Regular cardiac myocyte (primary cell): ENCODE measurements at places on chromosomes 11 and 22. TPM values are rescaled to one million over a fixed set of nuclear protein-coding genes. Genes with fewer than 3 reads are reported as not detected.

Gene CRYBB3
- total RNA-seq, result not detected in 2 replicates

Gene KCNA4
- under 0.01 TPM in 1 of 2 replicates, not detected in the other for total RNA-seq

Gene SCGB1D1
- not detected in 2 replicates for total RNA-seq

Gene INS
- total RNA-seq, result not detected in 2 replicates

Gene MMP13
- not detected in 2 replicates for total RNA-seq

Gene FOLR2
- total RNA-seq, result not detected in 2 replicates

Gene MFRP
- total RNA-seq, result under 0.01 TPM in 1 of 2 replicates, not detected in the other

Gene UCP3
- 0.38 and 0.85 TPM in 2 replicates for total RNA-seq

Gene KLHDC7B
- total RNA-seq, result under 0.01 TPM in 2 replicates

Gene PVALB
- not detected in 2 replicates for total RNA-seq

Gene UPK3A
- total RNA-seq, result not detected in 2 replicates

Gene BCO2
- total RNA-seq, result 0.38 and 2.3 TPM in 2 replicates
